ENCODE measurements at places on chromosomes 3 and 15.
A peak's percentile ranks its signal among the peaks of the same experiment; 100 is the strongest.

GRCh38 chr3:113606539-113607218, 74.3 kb downstream of the SIDT1 start:
- peak; percentile 21 for DNase-seq

- no peak for DNase-seq
Measured at GRCh38 chr3:128665362-128666021, 14.9 kb upstream of the RPN1 start.

GRCh38 chr3:32570421-32571191, at the start of gene DYNC1LI1:
DYNC1LI1 (minus strand) TSS chr3:32570858; CDS start chr3:32570770, 88 bp downstream.
- peak; percentile 83 for DNase-seq

GRCh38 chr15:70245932-70246622, 148.4 kb upstream of the TLE3 start:
- DNase-seq, result no peak

DNA sequence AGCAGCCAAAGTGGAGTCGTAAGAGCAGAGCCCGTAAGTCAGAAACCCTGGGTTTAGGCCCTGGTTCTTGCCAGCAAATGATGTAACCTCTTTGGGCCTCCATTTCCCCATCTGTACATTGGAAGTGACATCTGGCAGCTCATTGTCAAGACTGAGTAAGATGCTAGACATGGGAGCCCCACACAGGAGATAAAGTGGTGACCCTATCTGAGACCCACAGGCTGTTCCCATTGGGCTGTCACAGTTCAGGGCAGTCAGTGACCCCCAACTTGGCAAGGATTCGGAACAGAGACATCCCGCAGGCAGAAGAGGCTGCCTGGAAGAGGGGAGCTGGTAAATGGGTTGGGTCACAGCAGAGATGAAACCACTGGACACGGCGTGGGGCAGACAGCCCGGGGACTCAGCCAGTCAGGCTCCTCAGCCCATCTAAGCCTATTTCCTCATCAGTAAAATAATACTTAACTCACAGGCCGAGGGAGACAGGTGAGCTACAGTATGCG, 1.8 kb downstream of the CLN6 start:
- no peak for DNase-seq

DNA sequence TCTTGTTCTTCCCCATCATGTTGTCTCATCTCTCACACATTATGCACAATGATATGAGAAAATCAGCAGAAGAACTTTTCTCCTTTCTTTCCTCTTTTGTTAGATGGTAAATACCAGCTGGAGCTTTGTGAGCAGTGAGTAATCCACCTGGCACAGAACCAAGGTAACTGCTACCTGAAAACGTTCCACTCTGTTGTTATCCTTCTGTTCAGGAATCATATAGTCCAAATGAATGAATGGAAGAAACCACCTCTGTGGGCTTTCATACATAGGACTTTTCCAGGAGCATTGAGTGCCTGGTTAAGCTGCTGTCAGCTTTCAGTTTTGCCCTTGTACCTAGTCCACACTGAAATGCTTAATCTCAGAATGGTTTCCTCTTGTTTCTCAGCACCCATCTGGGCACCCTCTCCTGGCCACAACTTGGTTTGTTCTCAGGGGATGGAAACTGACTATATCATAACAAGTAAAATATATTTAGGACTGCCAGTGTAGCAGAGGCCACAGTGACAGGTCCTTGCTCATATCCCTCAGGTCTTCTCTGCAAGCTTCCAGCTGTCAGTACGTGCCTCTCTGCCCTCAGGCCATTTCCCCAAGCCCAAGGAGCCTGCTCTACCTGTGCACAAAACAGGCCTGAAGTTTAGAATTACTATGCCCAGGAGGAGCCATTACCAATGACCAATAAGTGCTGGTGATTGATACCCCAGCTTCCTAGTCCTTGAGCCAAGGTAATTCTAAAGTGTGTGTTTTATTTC, 23.5 kb upstream of the SLC4A7 start:
- no peak for DNase-seq

- DNase-seq, result no peak
Measured at GRCh38 chr15:40766906-40767837, 2.6 kb upstream of the C15orf62 start.

DNA sequence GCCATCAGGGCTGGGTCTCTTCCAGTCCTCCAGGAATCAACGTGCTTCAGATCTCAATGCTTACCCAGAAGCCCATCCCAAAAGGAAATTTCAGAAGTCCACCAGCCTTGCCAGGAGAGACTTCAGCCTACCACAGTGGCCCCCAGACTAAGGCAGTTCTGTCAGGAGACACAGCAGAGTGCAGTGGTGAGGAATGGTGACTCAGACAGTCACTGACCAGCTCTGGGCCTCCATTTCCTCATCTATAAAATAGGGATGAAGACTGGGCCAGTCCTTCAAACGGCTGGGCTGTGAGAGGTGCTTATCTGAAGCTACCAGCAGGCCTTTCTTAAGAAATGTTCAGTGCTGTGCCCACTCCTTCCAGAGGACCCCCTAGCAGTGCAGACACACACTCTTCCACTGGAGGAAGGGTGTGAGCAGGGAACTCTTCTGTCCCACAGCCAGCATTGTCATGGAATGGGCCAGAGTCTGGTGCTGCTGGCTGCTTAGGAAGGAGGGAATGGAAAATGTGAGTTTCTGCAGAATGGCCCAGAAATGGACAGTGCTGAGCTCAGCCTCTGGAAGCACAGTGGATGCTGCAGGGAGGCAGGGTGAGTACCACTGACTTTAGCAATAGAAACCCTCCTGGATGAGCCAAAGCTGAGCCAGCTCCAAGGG, 41.6 kb upstream of the DUSP7 start:
- no peak for DNase-seq

GRCh38 chr15:51726302-51727073, 11.0 kb downstream of the LYSMD2 start:
- no peak for DNase-seq

DNA sequence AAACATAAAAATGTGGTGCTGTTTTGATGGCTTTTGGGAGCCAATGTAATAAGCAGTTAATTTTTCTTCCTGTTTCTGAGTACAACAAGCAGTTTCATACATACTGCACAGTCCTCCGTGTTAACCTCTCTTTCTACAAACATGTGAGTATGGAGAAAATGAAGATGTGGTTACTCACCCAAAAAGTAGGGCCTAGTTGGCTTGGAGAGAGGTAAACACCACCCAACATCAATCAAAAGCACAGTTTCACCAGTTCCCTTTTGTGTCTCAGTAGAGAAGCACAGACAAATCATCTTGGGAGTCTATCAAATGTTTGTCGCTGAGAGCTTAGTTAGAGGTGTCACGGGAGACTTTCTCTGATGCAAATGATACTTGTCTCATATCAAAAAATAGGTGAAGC, 320.2 kb downstream of the UNC13C start:
- DNase-seq, result no peak

DNA sequence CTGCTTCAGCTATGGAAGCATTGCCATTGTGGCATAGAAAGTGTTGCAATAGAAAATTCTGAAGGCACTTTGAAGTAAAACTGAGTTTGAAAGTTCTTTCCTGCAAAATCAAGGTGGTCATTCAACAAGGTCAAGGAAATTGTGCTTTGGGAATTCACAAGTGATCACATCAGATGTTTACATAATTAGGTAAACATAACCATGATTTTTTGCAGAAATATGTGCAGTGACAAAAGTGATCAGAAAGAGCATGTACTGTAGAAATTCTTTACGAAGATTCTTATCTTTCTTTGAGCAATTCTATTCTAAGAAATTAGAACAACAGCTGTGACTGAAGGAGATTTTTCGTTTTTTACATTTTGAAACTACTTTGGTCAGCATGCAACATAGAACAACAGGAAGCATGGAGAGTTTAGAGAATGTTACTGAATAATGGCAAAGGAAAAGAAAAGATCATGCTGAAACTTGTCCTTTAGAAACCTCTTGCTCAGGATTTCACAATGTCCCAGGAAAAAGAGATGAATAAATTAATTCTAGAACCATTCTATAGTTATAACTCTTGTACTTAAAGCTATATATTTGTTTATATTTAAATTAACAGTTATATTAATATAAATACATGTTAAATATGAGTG, 643.4 kb upstream of the ARPP21 start:
- DNase-seq, result no peak

GRCh38 chr3:156518726-156519125, 36.2 kb downstream of the SSR3 start:
- no peak for DNase-seq

DNA sequence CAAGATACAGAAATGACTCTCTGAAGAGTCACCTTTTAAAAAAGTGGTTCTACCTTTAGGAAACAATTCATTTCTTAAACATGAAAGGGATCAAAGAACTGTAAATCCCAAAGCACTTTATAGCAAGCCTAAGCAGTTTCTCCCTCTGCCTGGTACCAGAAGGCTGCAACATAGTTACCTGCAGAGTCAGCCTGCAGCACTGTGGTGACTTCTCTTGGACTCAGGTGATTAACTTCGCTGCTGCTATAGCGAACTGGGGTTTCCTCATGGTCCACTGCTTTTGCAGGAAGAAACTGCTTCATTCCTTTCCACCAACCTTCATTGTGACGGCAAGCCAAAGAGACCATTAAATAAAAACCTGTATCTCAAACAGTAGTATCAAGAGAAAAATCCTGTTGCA, 37.3 kb downstream of the ST3GAL6 start:
- no peak for DNase-seq

DNA sequence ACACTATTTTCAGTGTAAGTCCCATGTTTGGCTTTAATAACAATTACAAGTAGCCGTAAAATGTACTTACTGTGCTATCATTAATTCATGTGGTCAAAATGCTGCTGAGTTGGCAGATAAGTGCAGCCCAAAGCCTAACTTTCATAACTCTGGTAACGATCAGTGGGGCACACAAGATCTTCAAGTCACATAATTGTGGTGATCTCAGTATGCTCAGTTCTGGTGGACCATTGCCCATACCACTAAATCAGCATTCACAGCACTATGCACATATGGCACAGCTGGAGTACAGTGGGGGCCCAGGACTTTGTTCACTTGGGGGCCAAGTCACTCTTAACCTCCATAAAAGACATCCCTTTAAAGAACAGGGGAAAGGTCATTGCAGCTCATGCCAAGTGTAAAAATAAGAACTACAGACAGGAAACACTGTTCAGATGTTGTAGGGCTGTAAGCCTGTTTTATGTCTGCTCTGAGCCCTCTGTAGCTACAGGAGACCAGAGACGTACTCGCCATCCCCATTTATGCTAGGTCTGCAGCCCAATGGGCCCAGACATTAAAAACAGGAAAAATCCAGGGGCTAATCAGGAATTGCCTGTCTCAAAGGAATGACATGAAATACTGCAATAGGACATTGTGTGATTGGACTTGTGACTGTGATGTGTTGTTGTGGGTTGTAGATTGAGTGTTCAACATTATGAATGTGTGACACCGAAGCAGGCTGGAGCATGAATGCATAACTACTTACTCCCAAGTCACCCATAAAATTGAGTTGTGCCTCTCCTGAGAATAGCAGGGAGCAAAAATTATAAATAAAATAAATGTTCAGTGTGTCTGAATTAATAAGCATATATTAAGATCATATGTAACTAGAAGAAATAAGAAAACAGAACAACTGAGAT, 282.5 kb upstream of the EPHA3 start:
- no peak for DNase-seq

DNA sequence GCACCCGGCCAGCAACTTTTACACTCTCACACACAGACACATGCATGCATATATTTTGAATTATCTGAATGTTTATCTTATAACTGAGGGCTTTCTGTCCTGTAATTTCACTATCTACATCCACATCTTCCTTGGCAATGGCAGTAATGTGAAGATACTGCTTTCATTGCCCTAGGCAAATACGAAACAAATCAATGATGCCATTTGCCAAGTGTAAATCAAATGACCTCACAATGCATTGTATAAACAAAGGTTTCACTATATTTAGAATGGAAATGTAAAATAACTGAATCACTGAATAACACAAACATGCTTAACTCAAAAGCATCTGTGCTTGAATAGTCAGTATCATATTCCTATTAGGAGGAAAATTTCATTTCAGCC, 455.6 kb downstream of the TBL1XR1 start:
- no peak for DNase-seq

DNA sequence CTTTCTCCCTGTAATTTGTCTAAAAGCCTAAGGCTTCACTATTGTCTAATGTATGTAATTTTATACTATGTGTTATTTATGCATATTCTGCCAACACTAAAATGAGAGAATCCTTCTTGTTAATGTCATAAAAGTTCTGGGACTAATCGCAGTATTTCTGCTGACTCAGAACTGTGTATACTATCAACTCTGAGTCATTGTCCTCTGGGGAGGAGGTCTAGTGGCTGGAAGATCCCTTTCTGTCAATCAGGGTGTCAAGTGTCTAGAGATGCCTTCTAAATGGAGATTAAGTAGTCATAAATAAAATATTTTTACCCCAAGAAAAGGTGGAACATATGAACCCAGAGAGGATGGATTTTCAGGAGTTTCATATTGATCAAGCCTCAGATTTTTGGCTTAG, 473.4 kb downstream of the AGBL1 start:
- no peak for DNase-seq

- no peak for DNase-seq
Measured at GRCh38 chr3:13507570-13508339, 27.6 kb downstream of the HDAC11 start.

DNA sequence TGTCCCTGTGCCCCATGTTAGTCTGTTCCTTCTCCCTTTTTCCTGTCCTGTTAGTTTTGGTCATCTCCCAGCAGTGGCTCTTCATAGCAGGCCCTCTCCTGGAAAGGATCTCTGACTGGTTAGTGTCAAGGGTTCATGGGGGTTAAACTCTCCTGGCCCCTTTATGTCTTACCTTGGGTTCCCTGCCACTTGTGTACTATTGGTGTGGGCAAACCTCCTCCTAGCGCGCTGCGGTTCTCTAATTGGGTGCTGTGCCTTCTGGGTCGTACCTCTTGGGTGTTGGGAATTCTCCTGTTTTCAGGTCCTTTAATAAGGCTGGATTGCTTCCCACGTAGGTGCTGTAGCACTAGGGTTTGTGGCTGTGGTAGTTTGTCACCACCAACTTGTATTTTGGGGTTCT, 18.8 kb downstream of the GMPS start:
- DNase-seq, result no peak

GRCh38 chr3:124217542-124217941, 225.6 kb upstream of the ROPN1 start:
- DNase-seq, result peak; percentile 5

DNA sequence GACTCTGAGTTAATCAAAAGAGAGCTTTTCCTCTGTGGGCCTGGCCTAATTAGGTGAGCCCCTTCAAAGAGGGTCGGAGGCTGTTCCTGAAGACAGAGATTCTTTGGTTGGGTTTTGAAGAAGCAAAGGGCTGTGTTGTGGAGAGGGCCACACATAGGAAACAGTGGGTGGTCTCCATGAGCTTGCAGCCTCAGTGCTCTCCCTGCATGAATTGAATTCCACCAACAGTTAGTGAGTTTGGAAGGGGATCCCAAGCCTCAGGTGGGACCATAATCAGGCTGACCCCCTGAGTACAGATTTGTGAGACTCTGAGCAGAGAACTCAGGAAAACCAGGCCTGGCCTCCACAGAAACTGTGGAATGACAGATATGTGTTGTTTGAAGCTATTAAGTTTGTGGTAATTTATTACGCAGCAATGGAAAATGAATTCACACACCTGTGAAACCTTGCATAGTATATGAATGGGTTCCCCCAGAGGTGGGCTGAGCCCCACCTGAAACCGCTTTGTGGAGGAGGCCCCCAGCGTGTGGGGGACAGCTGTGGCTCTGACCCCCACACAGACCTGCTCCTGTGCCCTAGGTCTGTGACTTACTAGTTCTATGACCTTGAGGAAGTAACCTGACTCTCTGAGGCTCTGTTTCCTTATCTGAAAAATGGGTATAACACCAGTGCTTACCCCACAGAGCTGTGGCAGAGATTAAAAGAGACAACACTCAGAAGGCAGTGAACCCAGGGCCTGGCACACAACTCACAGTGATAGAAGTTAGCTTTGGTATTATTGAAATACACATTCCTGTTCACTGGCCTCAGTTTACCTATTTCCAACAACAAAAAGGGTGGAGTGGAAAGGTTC, 431.3 kb downstream of the FOXP1 start:
- DNase-seq, result no peak
